NCI-H2029 treated with DMSO at 0.1 percent for 48 hours (cell line): ENCODE measurements at places on chromosomes 6 and 20.
A peak's percentile ranks its signal among the peaks of the same experiment; 100 is the strongest.

DNA sequence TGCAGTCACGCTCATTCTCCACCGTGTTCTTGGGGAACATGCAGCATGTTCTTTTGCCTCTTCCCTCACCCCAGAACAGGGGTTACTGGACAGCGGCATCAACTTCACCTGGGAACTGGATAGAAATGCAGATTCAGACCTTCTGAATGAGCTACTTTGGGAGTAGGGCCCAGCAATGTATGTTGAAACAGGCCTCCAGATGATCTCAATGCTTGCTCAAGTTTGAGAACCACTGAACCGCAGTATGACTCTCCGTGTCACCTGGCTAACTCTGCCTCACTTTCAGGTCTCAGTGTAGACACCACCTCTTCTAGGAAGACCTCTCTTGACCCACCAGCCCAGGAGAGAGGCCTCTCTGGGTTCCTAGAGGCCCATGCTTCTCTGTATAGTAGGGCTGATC, 4.9 kb downstream of the TRIB3 start:
- DNase-seq: no peak

GRCh38 chr6:166952567-166953486, 3.5 kb downstream of the RNASET2 start:
- DNase-seq: no peak

GRCh38 chr6:68777956-68778355, 142.9 kb downstream of the ADGRB3 start:
- DNase-seq: peak; percentile 87

DNA sequence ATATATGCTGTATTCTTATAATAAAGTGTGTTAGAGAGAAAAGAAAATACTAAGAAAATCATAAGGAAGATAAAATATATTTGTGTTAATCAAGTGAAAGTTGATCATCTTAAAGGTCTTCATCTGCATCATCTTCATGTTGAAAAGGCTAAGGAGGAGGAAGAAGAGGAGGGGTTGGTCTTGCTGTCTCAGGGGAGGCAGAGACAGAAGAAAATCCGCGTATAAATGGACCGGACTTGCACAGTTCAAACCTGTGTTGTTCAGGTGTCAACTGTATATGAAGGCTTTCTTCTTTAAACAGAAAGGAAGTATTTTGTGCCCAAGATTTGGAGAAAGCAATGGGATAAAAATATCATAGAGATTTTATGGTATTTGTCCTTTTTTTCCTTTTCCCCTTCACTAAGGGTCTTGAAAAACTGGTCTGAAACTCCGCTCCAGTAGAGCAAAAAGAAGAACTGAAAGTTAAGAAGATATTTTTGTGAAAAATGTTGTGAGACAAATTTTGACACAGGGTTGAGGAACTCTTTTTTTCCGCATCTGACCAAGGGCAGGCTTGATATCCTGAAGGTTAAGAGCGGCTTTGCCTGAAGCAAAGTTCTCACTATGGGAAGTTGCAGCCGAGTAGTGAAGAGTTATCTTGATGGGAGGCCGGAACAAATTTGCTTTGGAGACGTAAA, 350.7 kb downstream of the LAMA2 start:
- no peak for DNase-seq

- no peak for DNase-seq
These were observed 333.5 kb downstream of the QKI start for GRCh38 chr6:163748036-163748435.

GRCh38 chr6:150081702-150082101, 12.8 kb upstream of the ULBP3 start:
- DNase-seq: no peak

GRCh38 chr6:90103056-90103800, 193.4 kb downstream of the BACH2 start:
- no peak for DNase-seq

GRCh38 chr6:85887461-85887860, 244.8 kb upstream of the SYNCRIP start:
- no peak for DNase-seq

- no peak for DNase-seq
These were observed 52.8 kb downstream of the SNRNP48 start for GRCh38 chr6:7642791-7643190.

- no peak for DNase-seq
These were observed 19.4 kb upstream of the SIRPA start for GRCh38 chr20:1875762-1876161.

DNA sequence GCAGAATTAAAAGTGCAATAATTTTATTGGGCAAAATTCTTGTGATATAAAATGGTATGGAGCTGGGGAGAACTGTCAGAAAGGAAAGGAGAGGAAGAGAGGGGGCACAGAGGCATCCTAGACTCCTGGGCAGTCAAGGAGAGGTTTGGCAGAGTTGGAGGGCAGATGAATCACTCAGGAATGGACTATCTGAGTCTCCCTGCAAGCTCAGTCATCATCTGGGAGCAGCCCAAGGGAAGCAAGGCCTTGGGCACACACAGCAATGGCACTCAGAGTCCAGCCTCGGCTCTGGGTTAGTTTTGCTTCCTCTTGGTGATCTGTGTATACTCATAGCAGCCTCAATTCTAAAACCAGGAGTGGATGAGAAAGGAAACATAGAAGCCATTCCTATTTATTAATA, 67.2 kb downstream of the SLC22A1 start:
- DNase-seq: no peak

GRCh38 chr20:32858189-32858588, 534 bp upstream of the EFCAB8 start:
- DNase-seq: no peak

- no peak for DNase-seq
These were observed 35.9 kb downstream of the ID4 start for GRCh38 chr6:19873031-19873430.

DNA sequence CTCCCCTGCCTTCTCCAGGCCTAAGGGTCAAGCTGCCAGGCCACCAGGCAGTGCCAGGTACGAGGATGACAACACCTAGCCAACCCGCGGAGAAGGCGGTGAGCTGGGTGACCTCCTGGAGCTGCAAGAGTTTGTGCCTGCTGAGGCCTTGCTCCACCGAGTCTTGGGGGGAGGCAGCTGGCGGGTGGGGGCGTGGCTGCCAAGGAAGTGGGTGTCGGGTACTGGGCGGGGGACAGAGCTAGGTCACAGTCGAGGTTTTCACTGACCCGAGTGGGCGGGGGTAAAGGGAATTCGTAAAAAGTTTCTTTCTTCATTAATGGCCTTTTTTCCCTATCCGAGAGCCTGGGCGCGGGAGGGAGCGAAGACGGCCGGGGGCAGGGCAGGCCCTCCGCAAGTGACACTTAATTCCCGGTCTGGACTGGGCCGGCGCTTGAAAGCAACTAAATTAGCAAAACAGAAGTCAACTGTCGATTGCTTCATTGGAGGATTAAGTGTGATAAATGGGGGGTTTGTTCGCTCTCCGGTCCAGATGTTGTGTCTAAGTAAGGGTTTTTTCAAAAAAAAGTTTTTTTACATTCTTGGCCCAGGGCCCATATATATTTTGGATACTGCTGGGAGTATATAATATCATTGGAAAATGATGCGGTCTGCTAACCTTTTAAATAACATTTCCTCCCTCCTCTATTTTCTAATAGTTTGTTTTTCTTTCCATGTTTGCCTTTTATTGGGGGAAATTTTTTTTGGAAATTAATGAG, 43.1 kb upstream of the FOXP4 start:
- DNase-seq: no peak

DNA sequence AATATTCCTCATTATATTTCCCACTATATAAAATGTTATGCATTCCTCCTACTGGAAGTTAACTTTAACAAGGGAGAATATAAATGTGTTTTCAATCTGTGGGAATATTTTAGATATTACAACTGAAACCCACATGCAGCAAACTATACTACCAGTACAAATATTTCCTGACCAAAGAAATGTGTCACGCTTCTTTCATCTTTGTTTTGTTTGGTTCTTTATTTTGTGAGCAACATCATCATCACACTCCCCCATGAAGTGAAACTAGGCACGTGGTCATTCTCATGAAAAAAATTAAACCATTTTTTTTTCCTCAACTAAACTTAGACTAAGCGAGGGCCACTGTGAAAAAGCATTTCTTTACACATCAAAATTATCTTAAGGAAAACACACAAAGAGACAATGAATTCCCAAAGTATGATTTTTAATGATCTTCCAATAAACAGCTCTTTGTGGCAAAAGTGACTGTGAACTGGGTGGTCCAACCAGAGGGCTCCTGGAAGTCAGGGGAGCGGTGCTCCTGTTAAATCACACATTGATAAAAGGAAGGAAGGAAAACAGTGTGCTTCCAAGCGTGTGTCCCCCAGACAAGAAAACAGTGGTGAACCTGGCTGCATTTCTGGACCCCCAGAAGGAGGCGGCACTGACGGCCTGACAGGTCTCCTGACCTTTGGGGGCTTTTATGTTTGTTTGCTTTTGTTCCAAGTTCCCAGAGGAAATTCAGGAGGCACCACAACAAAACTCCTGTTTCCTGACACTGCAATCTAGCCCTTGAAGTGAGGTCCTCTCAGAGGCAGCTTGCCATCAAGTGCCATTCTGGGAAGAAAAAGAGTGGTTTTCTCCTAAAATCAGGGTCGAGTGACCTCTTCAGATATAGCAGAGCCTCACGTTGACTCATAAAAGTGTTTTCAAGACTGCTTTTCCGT, 166.8 kb upstream of the FOXQ1 start:
- no peak for DNase-seq

- DNase-seq: no peak
These were observed 519.5 kb downstream of the PREX1 start for GRCh38 chr20:48308232-48308781.

DNA sequence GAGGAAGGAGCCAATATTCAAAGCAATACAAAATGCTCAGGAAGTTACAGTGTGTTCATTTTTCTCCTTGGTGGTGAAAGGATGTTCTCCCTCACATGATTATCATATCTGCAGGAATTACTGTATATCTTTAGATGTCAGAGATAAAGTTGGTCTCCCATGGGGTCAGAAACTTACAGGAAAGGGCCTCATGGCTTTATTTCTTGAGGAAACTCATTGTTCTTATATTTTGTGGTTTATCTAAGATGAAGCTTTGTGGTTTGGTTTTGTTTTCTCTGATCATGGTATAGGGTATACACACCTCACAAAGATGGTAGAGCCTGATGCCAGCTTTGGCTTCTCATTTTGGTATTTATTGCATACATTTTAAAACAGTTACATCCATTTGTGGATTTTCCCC, 100.5 kb upstream of the STXBP5 start:
- no peak for DNase-seq

DNA sequence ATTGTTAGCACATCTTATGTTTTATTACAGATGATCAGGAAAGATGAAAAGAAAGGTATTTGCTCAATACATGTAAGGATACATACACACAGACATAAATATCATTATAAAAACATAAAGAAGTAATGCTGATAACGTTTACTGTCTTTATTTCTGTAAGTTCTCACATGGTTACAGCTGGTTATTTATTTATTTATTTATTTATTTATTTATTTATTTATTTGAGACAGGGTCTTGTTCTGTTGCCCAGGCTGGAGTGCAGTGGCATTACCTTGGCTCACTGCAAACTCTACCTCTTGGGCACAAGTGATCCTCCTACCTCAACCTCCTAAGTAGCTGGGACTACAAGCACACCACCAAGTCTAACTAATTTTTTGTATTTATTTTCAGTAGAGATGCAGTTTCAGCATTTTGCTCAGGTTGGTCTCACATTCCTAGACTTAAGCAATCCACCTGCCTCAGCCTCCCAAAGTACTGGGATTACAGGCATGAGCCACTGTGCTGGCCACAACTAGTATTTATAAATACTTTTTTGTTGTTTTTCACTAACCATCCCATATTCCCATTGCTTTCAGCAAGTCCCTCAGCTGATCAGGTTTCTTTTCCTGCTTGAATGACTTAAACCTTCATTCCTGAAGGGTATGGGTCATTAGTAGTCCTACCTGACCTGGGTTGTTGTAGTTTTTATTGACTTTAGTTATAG, 35.8 kb downstream of the HLA-B start:
- no peak for DNase-seq

DNA sequence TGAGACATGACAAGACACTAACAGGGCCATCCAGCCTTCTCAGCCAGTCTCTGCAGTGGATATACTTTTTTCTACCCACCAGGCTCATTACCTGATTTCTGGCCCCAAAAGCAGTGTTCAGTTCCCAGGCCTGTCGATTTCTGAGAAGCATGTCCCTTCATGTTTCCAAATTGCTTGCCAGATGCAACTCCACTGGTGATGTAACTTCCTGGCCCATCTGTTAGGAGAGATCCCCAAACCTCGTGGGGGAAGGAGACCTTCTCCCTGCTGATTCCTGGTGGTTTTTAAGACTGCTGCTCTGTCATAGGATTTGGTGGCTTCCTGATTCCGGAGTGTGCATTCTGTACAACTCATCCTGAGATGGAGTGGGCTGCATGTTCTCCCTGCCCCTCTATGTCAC, 31.6 kb upstream of the MRPS10 start:
- DNase-seq: no peak

DNA sequence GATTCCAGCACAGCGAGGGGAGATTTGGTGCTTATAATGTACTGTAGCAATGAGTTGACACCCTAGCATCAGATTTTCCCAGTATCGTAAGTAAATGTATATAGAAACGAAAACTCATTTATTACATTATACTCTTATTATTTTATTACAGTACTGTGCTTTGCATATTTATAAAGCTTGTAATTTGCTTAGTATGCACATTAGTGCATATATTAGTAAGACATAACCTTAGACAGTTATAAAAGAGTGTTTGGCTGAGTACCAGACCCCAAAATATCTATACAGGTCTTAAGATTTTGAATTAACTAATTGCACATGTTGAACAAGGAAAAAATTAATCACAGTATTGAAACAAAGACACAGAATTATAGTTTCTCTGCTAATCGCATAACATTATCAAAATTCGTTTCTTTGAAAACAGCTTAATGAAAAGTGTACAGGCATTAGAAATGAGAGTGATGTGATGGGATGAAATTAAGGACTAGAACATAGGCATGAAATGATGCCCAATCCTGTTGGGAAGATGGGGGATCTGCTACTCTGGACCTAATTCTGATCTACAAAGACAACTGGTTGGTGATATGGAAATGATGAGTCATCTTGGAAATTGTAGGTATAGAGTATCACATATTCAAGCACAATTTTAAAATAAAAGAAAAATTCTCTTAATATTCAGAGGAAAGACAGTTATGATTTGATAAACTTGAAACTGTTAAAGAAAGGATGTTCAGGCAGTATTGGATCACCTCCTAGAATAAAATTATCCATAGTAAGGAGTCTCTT, 42.8 kb downstream of the STXBP5 start:
- DNase-seq: no peak

DNA sequence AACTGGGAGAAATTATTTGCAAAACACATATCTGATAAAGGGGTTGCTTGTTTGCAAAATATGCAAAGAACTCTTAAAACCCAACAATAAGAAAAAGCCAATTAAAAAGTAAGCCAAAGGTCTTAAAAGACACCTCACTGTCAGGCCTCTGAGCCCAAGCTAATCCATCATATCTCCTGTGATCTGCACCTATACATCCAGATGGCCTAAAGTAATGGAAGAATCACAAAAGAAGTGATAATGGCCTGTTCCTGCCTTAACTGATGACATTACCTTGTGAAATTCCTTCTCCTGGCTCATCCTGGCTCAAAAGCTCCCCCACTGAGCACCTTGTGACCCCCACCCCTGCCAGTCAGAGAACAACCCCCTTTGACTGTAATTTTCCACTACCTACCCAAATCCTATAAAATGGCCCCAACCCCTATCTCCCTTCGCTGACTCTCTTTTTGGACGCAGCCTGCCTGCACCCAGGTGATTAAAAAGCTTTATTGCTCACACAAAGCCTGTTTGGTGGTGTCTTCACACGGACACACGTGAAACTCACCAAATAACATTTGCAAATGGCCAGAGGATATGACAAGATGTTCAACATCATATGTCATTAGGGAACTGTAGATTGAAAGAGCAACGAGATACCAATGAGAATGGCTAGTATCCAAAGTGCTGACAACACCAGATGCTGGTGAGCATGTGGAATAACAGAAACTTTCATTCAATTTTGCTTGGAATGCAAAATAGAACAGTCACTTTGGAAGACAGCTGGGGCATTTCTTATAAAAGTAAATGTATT, 565.0 kb upstream of the ADGRB3 start:
- no peak for DNase-seq
